ENCODE measurements at places on chromosomes 6 and 20. TPM values are rescaled to one million over a fixed set of nuclear protein-coding genes. Genes with fewer than 3 reads are reported as not detected.

The PTCRA gene
- total RNA-seq: 6.2 TPM

The IBTK gene
- total RNA-seq: 35.8 TPM

The WDR27 gene
- 10.8 TPM for total RNA-seq

The SLC17A2 gene
- not detected for total RNA-seq

DNA sequence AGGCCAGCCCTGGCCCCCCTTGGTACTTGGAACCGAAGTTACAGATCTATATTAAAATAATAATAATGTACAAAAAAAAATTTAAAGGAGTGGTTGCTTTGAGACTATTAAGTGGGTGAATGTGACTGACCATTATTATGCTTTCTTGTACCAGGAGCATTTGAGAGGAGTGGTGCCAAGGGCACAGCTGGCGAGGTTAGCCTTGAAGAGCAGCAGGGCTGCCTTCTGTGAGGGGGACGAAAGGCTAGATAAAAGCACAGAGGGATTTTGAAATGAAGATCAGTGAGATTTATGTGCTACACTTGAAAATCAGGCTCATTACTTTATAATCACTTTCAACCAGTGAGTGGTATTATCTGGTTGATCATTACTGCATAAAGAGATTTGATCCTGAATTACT lies 48.6 kb downstream of the FIG4 start:
- no peak for DNase-seq

DNA sequence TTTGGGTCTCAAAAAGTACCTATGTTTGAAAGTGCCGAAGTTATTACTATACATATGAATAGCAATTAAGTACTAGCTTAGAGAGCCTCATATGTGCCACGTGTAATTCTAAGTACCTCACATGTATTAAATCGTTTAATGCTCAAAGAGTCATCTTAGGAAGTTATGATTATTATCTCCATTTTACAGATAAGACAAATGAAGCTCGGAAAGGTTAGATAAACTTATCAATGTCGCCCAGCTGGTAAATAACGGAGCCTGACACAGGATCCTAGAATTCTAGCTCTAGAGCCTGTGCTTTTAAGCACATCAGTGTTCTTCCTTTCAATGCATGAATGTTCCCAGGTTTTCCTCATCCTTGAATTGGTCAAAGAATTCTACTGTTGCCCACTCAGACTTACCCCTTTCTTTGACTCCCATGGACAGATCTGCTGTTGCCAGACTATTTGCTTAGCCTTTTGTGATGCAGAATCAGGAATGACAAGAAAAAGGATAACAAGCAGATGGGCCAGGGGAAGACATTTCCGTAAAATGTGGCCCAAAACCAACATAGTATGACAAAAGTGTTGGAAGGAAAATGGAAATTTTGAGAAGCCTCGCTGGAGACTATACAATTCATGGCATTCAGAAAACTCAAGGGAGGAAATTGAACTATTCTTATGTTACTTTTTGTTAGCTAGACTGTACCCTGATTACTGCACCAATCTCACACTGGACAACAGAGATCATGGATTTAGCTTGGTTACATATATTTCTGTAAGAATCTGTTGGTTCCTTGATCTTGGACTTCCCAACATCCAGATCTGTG lies 237.1 kb upstream of the CITED2 start:
- DNase-seq: no peak

All from SK-MEL-5 (cell line).